ENCODE measurements at places on chromosomes 1 and 21.

DNA sequence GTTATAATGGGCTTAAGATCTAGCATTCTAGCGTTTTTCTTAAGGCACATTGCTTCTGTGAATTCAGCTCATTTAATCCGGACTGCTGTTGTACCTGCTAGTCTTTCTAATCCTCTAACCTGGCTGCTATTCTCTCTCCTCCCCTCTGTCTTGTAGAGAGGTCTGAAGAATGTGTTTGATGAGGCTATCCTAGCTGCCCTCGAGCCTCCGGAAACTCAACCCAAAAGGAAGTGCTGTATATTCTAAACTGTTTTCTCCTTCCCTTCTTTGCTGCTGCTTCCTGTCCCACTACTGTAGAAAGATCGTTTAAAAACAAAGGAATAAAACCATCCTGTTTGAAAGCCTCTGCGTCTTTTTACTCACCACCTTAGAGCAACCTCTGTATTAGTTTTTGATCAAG, 37.3 kb downstream of the CDC42 start:
- DNase-seq = no peak

GRCh38 chr1:108646265-108646647, 14.6 kb downstream of the HENMT1 start:
- no peak for DNase-seq

- no peak for DNase-seq
These were observed 3.2 kb downstream of the CGN start for GRCh38 chr1:151514366-151514765.

- no peak for DNase-seq
These were observed 9.7 kb upstream of the THEM4 start for GRCh38 chr1:151918819-151919610.

DNA sequence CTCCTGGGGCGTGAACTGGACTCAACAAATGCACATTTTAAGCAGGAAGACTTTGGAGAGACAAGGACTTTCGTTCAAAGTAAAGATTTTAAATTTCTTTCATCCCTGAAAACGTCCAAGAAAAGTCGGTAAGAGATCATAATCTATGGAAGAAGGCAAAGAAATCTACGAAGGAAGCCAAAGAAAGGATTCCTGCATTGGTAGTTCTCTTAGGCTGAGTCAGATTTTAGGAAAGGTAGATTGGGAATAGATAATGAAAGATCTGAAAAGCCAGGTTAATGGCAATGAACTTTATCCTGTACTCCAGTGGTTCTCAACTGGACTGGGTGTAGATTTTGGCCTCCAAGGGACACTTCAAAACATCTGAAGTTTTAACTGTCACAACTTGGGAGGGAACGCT, 2.4 kb downstream of the IFT25 start:
- no peak for DNase-seq

DNA sequence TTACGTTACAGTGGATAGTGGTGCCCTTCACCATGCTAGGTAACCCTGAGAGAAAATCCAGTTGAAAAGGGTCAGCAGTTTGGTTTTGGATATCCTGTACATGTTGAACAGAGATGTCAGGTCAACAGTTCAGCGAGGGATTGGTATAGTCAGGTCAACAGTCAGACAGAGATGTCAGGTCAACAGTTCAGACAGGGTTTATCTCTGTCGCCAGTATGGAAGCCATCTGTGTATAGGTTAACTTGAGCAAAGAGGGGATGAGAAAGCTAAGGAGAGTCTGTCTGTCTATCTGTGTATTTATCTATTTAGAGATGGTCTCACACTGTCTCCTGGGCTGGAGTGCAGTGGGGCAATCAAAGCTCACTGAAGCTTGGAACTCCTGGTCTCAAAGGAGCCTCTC, 17.7 kb downstream of the DHDDS start:
- DNase-seq = no peak

- DNase-seq = peak; percentile 92
These were observed 12.9 kb upstream of the BCL10 start for GRCh38 chr1:85289207-85289847.

DNA sequence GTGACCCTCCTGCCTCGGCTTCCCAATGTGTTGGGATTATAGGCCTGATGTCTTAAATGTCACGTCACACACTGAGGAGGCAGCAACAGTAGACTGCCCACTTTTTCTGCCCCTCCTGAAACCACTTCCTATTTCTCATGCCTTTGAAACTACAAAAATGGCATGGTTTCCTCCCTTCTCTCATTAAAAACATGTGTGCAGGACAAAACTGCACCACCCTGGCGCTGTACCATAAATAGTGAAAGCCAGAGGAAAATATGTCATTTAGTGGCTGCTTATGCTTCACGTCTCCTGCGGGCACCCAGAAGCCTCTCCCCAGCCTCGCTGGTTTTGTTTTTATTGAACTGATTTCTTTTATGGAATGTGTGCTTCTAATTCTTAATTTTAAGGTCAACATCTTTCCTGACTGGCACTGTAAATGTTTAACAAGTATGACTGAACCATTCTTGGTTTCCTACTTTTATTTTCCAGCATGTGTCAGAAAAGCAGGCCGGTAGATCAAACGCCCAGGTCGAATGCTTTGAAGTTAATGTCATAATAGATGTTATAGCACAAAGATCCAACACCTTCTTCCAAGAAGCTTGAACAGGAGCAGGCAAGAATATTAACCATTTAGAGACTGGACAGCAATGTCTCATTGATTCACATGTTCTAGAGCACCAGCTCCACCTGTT, 59.6 kb upstream of the C1orf87 start:
- DNase-seq = peak; percentile 57

- no peak for DNase-seq
These were observed 362.8 kb downstream of the GPATCH2 start for GRCh38 chr1:217268058-217268457.

- DNase-seq = no peak
These were observed 297.7 kb downstream of the OMA1 start for GRCh38 chr1:58248791-58249190.

GRCh38 chr21:45072738-45073300, 1.6 kb upstream of the ADARB1 start:
- DNase-seq = no peak

DNA sequence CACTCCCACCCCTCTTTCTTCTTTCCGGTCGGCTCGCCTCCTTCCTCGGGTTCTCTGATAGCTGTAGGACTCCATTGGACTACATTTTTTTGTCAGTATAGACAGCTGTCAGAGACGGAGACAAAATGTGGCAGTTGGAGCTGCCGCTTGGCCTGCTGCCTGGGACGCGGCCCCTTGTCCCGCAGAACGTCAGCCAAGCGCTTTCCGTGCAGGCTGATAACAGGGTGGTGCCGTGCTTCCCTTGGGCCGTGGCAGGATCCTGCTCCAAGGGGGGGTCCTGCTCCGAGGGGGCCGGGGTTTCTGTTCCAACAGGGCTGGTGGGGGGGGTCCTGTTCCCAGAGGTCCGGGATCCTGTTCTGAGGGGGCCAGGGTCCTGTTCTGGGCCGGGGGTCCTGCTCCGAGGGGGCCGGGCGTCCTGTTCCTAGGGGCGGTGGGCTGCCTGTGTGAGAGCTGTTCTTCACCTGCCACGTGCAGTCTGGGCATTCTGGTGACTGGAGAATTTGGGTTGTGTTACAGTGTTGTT, 4.9 kb downstream of the SKI start:
- DNase-seq = no peak

- no peak for DNase-seq
These were observed 96.9 kb upstream of the AKT3 start for GRCh38 chr1:243946946-243947345.

DNA sequence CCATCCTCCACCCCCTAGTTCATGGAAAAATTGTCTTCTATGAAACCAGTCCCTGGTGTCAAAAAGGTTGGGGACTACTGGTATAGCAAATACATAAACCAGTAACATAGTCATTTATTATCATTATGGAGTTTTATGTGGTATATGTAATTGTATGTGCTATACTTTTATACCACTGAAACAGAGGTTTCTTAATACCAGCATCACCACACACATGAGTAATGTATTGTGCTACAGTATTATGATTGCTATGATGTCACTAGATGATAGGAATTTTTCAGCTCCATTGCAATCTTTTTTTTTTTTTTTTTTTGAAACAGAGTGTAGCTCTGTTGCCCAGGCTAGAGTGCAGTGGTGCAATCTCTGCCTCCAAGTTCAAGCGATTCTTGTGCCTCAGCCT, 5.7 kb upstream of the PAXBP1 start:
- no peak for DNase-seq

- DNase-seq = no peak
These were observed 561.1 kb downstream of the NPHP4 start for GRCh38 chr1:5430911-5431697.

- DNase-seq = peak; percentile 85
These were observed 26.5 kb downstream of the AKNAD1 start for GRCh38 chr1:108830119-108831008.

All from non-pigmented ciliary epithelial cell (primary cell).